ENCODE measurements at places on chromosomes 2 and 18. TPM values are rescaled to one million over a fixed set of nuclear protein-coding genes. Genes with fewer than 3 reads are reported as not detected.

The FLACC1 gene
- 1.2 TPM for total RNA-seq

The TANK gene
- 46.8 TPM for total RNA-seq

The SH2D6 gene
- total RNA-seq, result 0.44 TPM

The RAB6D gene
- not detected for total RNA-seq

The ASPRV1 gene
- 0.12 TPM for total RNA-seq

DNA sequence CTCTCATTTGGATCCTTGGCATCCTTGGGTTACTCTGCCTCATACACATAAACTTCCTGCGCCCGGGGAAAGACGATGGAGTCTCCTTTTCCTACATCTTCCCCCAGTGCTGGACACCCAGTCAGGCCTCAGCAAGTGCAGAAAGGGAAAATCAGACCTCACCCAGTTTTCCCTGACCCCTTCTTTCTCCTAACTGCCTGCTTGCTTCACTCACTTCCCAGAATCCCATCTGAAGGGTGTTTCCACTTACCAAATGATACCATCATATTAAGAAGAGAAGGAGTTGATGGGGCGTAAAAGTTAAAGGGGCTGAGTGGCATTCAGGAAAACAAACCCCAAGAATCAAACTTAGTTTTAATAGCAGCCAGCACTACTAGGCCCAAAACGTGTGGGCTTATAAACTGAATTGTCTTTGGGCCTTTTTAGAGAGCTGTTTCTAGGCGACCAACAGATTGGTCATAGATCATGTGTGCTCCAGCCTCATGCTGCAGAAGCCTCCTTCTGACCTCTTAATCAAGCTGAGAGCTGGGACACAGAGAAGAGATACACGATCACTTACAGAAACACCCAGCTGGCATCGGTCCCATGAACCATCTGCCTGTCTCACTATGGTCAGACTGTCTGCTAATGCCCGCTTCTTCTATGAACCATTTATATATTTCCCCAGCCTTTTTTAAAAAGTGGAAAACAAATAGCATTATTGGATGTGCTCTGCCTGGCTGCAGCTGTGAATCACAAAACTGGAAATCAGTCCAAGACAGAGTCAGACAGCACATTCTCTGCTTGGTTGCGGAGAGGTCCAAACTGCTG, 165.7 kb upstream of the SLC14A2 start:
- no peak for DNase-seq

GRCh38 chr2:222239945-222240675, 58.7 kb downstream of the PAX3 start:
- no peak for DNase-seq

GRCh38 chr2:201890453-201890852, 84.1 kb downstream of the CDK15 start:
- peak; percentile 12 for DNase-seq

DNA sequence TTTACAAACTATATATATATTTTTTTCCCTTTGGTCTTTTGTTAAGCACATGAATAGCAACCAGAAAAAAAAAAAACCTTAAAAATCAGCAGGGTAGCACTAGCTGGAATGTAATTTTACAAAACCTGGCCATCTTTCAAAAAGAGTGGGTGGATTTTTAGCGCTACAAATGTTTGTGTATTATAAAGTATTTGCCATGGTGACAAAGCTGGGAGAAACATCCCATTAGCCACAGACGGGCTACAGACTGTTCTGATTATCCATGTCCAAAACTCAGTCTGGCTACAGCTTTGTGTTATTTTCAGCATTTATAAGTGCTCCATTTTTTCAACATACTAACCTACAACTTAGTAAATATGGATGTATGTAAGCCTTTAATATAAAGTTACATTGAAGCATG, 249.5 kb upstream of the TANK start:
- DNase-seq, result no peak

DNA sequence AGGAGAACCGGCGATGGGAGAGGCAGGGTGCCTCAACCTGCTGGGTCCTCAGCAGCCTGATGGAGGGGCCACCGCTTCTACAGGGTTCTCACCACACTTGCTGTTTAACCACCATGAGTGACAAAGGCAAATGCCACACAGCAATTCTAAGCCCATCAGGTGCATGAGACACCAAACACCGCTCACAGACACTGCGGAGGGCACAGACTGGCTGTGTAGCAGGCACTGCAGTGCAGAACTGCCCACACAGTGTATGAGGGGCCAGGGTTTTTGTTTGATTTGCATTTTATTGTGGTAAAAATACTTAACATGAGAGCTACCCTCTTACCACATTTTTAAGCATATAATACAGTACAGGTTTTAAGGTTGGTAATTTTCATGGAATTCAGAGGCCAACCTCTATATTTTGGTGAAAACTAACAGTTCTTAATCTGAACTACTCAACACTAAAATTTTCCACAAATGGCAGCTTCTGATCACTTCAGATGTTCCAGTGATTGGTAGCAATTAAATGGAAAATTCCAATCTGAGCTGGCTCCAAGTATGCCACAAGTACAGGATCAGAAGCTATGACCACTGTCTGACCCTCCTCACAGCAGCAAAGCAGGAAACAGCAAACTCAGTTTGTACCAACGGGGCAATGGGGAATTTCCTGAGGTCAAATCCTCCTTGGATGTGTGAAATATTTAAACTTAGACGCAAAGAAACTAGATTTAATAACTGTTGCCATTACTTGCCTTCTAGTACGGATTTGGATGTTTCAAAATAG, 67.7 kb downstream of the FAM210A start:
- no peak for DNase-seq

- DNase-seq, result peak; percentile 100
Measured at GRCh38 chr2:27705851-27706622, 42.3 kb downstream of the SLC4A1AP start.

GRCh38 chr18:71849407-71849806, 694.7 kb downstream of the CBLN2 start:
- no peak for DNase-seq

DNA sequence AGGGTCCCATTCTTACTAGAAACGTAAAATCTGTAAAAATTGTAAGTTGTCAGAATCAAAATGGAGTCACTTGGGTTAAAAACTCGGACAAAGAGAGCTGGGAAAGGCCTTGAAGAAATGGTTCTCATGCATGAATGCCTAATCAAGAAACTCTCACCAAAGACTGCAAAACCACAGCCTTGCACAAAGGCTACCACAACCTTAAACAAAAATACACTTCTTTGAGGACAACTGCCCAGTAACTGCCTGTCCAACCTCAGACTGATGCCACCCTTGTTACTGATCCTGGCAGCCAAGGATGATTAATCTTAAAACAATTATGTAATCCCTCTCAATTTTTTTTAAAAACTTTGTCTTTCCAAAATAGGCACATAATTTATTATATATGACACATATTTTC, 299.3 kb downstream of the CCDC85A start:
- DNase-seq, result no peak

DNA sequence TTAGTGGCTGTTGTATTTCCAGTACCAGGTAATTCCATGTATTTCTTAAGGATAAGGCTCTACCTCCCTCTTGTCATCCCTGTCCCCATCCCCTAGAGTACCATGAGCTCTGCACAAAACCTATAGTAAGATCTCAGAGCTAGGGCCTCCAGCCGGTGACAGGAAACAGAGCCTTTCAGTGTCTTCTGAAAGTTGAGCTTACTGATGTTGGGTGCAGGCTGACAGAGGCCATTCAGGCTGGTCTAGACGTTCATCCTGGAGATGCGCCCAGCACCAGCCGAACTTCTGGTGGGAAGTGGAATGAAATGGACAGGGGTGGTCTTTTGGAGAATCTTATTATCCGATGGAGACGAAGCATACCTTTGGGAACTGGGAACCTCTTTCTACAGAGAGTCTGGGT, 16.7 kb upstream of the LYPD6B start:
- DNase-seq, result no peak

DNA sequence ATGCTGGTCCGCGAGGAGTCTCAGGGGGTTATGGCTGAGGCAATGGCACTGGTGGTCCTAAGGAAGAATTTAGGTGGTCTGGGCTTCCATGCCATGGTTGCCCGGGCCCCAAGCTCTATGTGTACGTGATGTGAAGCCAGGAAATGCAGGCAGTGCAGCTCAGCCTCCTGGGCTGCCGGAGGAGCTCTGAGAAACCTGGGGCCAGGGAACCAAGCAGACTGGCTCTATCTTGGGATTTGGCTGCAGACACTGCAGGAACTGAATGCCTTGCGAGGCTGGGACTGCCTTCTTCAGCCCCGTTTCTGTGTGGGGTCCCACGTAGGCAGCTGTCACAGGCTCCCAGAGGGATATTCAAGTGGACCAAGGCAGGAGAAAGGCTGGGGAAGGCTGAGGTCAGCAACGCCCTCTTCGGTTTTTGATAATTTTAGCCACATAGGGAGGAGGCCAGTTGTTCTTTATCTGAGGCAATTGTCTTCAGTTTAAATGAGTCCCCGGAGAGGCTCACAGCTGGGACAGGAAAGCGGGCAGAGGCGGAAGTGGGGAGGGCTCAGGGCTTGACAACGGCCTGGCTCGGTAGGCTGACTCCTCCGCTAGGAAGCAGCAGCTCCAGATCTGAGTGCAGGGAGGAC, 77.7 kb downstream of the RHOB start:
- no peak for DNase-seq

Data from Caki2 (cell line).